ENCODE measurements at places on chromosomes 2 and 18. TPM values are rescaled to one million over a fixed set of nuclear protein-coding genes. Genes with fewer than 3 reads are reported as not detected.

Gene FAM161A
- 4.8 TPM for total RNA-seq

Gene PROM2
- not detected for total RNA-seq

Gene BCL2
- 118 TPM for total RNA-seq

Gene CFC1
- not detected for total RNA-seq

- no peak for DNase-seq
- no peaks in the 10 kb centered on the region for H3K36me3 ChIP-seq
- H3K4me3 ChIP-seq, result no peak overlapping the region
- no peaks in the 10 kb centered on the region for H3K27me3 ChIP-seq
These were observed 848.5 kb downstream of the DCDC2C start for GRCh38 chr2:4551691-4552474.

- no peaks in the 10 kb centered on the region for H3K36me3 ChIP-seq
- no peak for DNase-seq
These were observed 22.7 kb downstream of the BCL11A start for GRCh38 chr2:60530660-60531281.

- H3K4me3 ChIP-seq, result no peak overlapping the region
- H3K27ac ChIP-seq, result no peak overlapping the region
- peaks cover 7% of the 10 kb centered on the region for H3K27me3 ChIP-seq
- no peaks in the 10 kb centered on the region for H3K4me1 ChIP-seq
- no peak for DNase-seq
- no peaks in the 10 kb centered on the region for H3K36me3 ChIP-seq
These were observed 47.5 kb downstream of the DNER start for GRCh38 chr2:229666811-229667210.

DNA sequence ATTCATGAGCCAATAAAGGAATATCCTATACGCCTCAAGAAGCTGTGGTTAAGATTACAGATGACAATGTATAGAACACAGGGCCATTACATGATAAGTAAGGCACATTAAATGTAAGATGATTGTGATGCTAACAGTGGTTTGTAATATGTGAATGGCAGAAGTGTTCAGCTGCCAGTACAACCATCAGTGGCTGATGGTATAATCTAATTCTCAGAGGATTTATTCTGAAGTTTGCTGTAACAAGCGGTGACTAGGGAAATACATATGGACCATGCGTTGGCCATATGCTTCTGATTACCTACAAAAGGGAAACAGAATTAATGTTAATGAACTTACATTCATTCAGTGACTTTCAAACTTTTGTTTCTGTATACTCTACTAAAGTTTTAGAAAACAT, 750.8 kb upstream of the KLHL29 start:
- H3K36me3 ChIP-seq, result no peaks in the 10 kb centered on the region
- H3K4me3 ChIP-seq, result no peak overlapping the region
- H3K4me1 ChIP-seq, result no peaks in the 10 kb centered on the region
- no peak overlapping the region for H3K27ac ChIP-seq
- DNase-seq, result no peak

GRCh38 chr2:34734042-34734441, 1134.9 kb upstream of the FAM98A start:
- H3K27ac ChIP-seq, result no peak overlapping the region
- no peaks in the 10 kb centered on the region for H3K27me3 ChIP-seq
- H3K4me1 ChIP-seq, result no peaks in the 10 kb centered on the region
- no peak overlapping the region for H3K4me3 ChIP-seq
- no peak for DNase-seq
